ENCODE measurements at places on chromosomes 4 and X. TPM values are rescaled to one million over a fixed set of nuclear protein-coding genes. Genes with fewer than 3 reads are reported as not detected.

Gene ZNF141
- polyA plus RNA-seq, result 22.7 TPM

Gene ZCCHC18
- polyA plus RNA-seq, result 28.7 TPM

Gene C4orf50
- 2.9 TPM for polyA plus RNA-seq

Gene GUCY1A1
- 34.5 TPM for polyA plus RNA-seq

Gene RAI2
- polyA plus RNA-seq, result 12.3 TPM

Gene TMEM128
- 42.9 TPM for polyA plus RNA-seq

Gene ARHGEF6
- polyA plus RNA-seq, result 53.3 TPM

Gene TSPAN7
- 548 TPM for polyA plus RNA-seq

Gene NPY2R
- 1.1 TPM for polyA plus RNA-seq

Gene MAGEB1
- not detected for polyA plus RNA-seq

Gene CFI
- 7.5 TPM for polyA plus RNA-seq

Gene ARHGAP36
- polyA plus RNA-seq, result 119 TPM

Measured in spinal cord (tissue), 10 donors.